OCI-M1 (cell line): ENCODE measurements at places on chromosomes 7 and 10.

GRCh38 chr7:43123457-43123856 is 11.0 kb downstream of the HECW1 start:
- DNase-seq: no peak

- DNase-seq: peak; percentile 53
These were observed 32.3 kb upstream of the LYZL1 start for GRCh38 chr10:29256586-29256985.

DNA sequence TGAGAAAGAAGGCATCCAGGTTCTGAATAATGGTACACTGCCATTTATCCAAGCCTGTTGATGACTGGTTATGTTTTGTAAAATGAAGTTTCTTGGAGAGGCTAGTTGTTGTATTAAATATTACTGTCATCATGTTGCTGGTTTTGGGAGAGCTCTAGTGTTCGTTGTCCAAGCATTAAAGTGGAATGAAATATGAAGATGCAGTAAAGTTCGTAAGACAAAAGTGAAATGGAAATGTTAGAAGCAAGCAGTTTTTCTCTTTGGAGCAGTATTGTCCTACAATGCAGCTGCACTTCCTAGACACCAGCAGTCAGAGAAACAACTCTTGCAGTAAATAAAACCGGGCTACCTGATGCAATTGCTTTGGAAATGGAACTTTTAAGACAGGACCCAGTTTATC is 156.8 kb upstream of the FZD1 start:
- no peak for DNase-seq

- no peak for DNase-seq
These were observed 12.9 kb upstream of the INPP5A start for GRCh38 chr10:132524443-132525285.

DNA sequence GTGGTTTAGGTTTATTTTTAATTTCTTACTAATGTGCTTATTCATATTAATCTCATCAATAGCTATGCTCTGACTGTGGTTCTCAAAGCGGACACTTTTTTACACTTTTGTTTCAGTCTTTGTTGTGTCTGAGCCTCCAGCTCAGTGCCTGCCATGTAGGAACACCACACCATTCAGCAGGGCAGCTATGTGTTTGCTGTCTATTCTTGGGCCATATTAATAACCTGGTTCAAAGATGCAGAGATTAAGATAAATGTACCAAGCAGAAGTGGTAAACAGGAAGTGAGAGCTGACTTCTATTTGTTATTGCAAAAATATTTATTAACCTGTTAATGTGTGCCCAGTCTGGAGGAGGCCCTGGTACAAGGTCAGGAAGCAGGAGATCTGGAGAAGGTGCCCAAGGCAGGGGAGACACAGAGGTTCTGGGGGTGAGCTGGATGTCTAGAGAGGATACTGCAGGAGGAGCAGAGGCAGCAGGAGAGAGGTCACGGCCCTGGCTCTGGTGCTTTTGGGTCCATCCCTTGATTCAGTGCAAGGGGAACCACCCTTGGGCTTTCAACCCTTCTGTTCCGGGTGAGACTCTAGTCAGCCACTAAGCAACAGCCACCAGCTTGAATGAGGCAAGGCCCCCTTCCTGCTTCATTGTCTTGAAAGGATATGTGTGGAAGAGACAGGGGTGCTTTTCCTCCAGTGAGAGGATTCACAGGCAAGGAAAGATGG is 1.9 kb downstream of the TBXAS1 start:
- DNase-seq: no peak

- DNase-seq: no peak
These were observed 201.7 kb upstream of the ADARB2 start for GRCh38 chr10:1939016-1939415.

GRCh38 chr10:45463244-45464116 is 89.5 kb downstream of the ALOX5 start:
- DNase-seq: no peak

DNA sequence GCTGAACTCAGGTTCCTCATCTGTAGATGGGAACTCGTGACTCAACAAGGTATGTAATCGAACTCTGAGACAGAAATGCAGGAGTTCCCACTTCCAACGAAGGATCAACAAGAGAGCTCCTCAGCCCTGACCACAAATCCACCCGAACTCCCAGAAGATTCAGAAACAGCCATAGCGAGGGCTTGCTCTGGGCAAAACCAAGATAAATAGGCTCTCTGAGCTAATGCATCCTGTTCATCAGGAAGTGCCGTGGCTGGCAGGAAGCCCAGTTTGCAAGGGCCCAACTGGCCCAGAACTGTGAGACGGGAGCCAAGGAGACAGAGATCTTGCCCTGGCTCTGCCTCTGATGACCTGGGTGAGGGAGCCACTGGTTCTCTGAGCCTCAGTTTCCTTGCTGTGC is 141.7 kb upstream of the PFKP start:
- peak; percentile 8 for DNase-seq

GRCh38 chr10:30413996-30414576 is 19.9 kb upstream of the MAP3K8 start:
- peak; percentile 89 for DNase-seq

- no peak for DNase-seq
These were observed 49.0 kb downstream of the ALOX5 start for GRCh38 chr10:45422866-45423659.

- DNase-seq: peak; percentile 16
These were observed 138.5 kb downstream of the CPED1 start for GRCh38 chr7:121126801-121127534.
